ENCODE measurements at places on chromosomes 3 and 15.
A peak's percentile ranks its signal among the peaks of the same experiment; 100 is the strongest.

GRCh38 chr15:90074023-90074422 lies 28.2 kb downstream of the IDH2 start:
- DNase-seq = no peak

GRCh38 chr3:165185707-165186327 lies 10.4 kb downstream of the SLITRK3 start:
- peak; percentile 27 for DNase-seq

- no peak for DNase-seq
These were observed 74.5 kb downstream of the MYLK start for GRCh38 chr3:123809597-123809996.

GRCh38 chr3:170735821-170736220 lies 134.2 kb downstream of the RPL22L1 start:
- no peak for DNase-seq

Data from DMS 273 treated with DMSO at 0.1 percent for 48 hours (cell line).